ENCODE measurements at places on chromosomes 5 and 9.

GRCh38 chr9:69768716-69769115, 8.9 kb upstream of the PTAR1 start:
- no peak for DNase-seq

DNA sequence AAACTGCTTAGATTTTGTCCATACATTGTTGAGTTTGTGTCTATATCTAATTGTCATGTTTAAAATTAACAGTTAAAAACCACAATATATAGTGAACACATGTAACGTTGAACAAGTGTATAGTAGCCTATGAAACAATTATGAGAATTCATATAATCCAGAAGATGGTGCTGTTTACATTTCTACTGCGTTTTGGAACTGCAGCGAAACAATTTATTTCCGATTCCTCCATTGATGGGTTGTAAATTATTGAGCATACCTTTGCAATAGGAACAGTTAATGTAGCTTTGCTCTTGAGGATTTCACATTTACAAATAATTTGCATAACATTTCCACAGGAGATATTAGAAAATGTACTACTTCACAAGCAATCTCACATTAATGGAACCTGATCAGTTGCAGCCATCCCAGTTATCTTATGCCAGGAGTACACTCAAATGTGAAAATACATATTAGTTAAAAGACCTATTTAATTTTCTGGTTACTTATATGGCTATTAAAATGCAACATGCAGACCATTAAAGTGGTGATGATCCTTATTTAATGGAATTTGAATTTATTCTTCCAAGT, 411.8 kb downstream of the CDH10 start:
- DNase-seq, result peak; percentile 61

- no peak for DNase-seq
These were observed 8.7 kb downstream of the FAM193B start for GRCh38 chr5:177545487-177546257.

GRCh38 chr5:7980881-7981280, 111.9 kb downstream of the MTRR start:
- DNase-seq, result no peak

DNA sequence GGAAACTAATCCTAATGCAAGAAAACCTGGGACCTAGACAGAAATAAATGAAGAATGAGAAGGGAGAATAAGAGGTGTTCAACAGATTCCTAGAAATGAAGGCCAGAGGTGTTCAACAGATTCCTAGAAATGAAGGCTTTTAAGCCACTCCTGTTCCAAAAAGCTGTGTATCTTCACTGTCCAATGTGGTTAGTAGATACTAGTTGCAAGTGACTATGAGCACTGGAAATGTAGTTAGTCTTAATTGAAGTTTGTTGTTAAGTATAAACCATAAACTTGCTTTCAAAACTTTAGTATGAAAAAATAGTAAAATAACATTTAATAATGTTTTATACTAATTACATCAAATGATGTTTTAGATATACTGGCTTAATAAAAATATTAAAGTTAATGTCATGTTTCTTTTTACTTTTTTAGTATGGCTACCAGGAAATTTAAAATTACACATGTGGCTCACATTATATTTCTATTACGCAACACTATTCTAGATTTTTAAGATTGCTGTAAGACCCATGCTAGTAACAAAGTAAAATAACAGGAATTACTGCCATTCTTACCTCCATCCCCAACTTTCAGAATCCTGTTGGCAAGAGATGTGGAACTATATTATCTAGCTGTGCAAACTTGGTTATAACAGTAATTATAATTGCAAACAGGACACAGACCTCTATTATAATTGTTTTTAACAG, 57.5 kb downstream of the RICTOR start:
- DNase-seq, result no peak

GRCh38 chr9:133640580-133641395, 4.6 kb downstream of the DBH start:
- no peak for DNase-seq

GRCh38 chr5:94890907-94891306, 272.4 kb downstream of the SLF1 start:
- no peak for DNase-seq

DNA sequence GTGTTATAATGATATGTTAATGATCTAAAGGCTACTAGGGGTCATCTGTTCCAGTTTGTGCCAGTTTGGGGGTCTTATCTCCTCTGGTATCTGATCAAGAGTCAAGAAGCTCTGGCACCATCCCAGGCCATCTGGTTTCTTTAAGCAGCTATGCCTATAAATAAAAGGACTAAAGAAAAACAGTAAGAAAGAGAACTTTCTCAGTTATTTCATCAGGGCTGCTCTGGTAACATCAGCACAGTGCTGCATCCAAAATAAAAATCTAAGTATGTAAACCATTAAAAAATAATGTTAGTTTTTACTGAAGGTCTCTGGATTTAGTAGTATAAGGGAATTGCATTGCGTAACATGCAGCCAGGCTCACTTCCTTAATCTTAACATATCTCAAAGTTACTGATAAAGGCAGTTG, 185.0 kb downstream of the NR2F1-AS1 start:
- DNase-seq, result no peak

- no peak for DNase-seq
These were observed 254.4 kb downstream of the NDUFS4 start for GRCh38 chr5:53814819-53815218.

DNA sequence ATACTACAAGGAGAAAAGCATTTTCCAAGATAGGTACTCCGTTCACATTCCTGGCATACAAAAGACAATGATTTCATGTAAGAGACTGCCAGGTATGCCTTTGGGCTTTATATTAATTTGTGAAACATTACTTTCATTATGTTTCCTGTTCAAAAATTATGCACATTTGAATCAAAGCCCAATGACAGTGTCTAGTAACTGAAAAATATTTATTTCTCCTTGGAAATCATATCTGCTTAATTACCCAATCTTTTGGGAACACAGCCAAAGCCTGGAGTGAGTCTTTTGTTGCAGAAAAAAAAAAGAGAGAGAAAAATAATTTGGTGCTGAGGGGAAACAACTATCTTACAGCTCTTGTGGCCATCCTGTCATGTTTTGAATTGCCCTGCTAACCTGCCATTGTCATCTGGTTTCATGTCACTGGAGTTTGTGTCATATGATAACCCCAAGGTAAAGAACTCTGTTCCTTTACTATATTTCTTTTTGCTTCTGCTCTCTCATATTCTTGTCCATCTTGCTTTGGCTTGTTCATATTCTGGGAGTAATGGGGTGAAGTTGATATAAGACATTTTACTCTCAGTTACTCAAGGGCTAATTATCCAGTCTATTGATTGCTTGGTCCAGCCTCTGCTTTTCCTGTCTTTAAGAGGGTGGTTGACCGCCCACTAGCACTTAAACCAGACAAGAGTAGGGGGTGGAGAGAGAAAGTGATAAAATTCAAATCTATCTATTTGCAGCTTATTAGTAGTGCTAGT, 238.3 kb upstream of the NUDT12 start:
- DNase-seq, result no peak

DNA sequence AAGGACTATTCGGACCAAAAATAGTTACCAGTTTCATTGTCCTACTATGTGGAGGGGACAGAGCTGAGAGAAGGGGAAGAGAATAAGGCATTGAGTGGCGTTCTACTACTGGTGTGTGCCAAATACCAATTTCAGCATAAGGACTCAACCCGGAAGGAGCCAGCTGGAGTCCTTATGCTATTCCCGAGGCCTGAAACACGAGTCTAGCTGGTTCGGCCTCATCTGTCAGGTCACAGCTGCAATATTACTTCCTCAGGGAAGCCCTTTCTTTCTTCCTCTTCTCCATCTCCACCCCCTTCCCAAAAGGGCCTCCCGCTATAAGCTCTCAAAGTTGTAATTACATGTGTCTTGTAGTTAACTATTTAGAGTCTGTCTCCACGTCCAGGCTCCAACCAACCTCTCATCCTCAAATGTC, 20.5 kb upstream of the FER start:
- DNase-seq, result peak; percentile 33

DNA sequence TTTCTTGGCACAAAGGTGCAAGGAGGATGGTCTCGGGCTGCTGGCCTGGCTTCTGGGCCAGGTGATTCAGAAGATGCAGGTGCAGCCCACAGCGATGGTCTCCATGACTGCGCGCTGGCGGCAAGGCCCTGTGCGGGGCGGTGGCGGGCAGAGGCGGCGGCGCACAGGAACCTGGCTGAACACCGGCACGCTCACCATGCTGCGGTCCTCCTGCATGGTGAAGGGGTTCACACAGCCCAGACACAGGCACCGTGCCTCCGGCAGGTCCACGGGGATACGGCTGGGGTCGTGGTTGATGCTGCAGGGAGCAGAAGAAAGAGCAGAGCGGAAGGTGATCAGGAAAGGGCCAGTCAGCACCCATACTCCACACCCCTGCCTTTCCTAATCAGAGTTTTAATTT, 4.8 kb downstream of the IL17B start:
- no peak for DNase-seq

DNA sequence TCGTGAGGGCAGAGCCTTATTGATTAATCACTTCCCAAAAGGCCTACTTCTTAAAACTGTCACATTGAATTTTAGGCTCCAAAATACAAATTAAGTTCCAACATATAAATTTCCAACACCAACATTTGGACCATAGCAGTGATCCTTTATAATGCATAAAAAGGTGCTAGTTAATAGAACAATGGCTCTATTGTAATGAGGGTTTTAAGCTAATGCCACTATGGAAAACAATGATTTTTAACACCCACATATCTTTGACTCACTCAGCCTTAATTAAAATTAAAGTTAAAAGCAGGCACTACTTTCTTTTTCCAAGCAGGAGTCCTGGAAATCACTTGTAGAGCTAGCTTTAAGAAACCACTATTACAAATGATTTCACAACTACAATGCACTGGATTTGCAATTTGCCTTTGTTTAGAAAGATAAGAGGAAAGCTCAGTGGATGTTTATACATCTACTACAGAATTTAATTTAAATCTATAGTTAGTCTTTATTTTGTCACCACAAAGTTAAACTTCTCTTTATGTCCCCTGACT, 41.8 kb downstream of the DPYSL3 start:
- no peak for DNase-seq

DNA sequence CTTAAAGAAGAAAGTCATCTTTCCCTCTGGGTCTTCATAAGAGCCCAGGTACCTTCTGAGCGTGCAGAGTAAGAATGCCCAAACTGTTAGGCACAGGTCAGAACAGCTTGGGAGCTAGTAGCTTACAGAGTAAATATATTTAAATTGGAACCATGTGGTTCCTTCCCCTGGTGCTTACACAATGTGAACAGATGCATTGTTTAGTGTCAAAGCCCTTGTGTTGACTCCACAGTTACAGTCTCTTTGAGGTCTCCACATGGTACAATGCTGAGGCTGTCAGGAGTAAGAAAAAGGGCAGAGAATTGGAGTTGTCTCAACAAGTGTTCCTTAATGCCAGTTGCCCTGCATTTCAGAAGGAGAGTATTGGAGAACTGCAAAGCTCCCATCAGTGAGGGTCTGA, 188.5 kb downstream of the PAPPA start:
- DNase-seq, result no peak

Data from SHP77 (cell line).